ENCODE measurements at places on chromosomes 5 and 9.

DNA sequence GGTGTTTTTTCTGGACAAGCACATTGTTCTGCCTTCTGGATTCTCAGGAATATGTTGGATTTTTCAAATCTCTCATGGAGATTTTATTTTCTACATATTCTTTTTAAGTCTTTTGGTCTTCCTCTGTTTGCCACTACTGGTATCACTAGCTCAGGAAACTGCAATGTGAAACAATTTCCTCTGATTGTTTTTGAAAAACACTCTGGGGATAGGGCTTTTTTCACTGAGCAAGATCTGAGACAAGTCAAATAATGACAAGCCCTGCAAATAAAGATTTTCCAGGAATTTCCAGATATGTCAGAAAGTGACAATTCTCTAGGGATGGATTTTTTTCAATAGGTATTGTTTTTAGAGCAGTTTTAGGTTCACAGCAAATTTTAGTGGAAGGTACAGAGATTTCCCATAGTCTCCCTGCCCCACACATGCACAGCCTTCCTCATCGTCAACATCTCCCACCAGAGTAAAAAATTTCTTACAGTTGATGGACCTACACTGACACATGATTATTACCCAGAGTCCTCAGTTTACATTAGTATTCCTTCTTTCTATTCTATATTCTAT is 86.9 kb upstream of the TMEM161B start:
- no peak for DNase-seq

DNA sequence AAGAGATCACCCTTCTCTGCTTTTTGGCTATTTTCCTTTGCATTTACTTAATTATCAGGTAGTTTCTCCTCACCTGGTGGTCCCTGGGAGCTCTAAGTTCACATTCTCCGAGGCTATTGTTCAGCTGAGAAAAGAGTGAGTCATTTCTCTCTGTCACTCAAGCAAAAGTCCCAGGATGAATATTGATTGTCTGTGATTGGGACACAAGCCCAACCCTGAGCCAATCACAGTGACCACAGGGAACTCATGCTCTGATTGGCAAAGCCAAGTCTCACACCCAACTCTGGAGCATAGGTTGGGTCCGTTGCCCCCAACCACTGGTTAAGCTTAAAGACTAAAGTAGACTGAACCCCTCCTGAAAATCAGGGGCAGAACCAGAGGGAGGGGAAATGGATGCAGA is 27.8 kb upstream of the FAT2 start:
- no peak for DNase-seq

DNA sequence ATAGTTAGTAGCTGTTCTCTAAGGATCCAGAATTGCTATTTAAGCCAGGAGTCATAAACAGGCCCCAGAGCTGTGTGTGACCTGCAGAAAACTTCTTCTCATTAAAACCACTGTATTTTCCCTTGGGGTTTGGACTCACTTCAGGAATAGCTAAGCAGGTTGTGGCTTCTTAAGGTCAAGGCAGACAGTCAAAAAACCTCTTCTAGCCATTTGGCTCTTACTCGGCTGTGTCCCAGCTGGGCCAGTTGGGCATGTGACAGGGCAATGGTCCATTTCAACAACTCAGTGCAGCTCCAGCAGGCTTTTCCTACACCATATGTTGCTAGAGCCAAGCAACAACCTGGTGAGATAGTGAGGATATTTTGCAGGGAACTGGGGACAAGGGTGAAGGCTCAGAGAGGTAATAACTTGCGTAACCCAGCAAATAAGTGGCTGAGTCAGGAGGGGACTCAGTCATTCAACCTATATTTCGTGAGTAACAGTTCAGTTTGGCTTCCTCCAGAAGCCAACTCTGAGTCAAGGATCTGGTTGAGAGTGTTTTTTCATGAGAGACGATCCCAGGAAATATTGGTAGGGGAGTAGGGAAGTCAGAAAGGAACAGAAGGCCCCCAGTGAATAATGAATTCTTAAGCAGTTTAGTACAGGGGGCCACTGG is 115.4 kb upstream of the PPP2R2B start:
- DNase-seq = no peak

- no peak for DNase-seq
Observed at GRCh38 chr5:98964621-98965020, 35.8 kb upstream of the CHD1 start.

GRCh38 chr9:10704720-10705119 is 91.9 kb upstream of the PTPRD start:
- no peak for DNase-seq

GRCh38 chr9:106862821-106863720 is at the start of gene ZNF462:
Gene ZNF462, plus strand, starts transcription at chr9:106863166. Its CDS starts 60,218 bp downstream, at chr9:106923384.
- DNase-seq = no peak

DNA sequence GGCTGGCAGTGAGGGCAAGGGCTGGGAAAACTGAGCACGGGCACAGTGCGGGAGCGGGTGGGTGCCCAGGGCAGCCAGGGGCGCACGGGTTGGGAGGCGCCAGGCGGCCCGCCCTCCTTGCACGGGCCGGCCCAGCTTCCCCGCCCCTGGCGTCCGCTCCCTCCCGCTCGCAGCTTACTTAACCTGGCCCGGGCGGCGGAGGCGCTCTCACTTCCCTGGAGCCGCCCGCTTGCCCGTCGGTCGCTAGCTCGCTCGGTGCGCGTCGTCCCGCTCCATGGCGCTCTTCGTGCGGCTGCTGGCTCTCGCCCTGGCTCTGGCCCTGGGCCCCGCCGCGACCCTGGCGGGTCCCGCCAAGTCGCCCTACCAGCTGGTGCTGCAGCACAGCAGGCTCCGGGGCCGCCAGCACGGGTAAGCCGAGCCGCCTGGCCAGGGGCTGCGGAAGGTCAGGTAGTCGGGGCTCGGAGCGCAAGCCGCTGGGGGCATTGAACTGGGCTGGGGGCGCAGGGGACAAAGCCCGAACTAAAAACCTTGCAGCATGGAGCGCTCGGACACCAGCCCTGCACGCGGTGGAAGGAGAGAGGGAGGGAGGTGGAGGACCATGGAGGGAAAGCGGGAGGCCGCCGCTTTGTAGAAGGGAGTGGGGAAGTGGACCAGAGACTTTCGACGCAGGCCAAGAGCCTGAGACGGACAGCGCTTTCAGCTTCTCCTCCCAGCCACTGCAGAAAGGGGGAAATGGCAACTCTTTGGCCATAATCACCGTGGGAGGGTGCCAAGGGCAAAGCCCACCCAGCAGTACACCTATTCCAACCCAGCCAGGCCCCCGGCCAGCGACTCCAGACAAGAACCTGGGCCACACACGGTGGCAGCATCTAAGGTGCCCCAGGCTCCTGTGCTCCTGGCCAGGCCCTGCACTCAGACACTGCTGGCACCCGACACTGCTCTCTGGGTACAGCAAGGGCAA is at the start of gene TGFBI:
Gene TGFBI, plus strand, starts transcription at position 207 of the 961 bp plus-strand sequence. Its CDS starts 68 bp downstream, at position 275.
- no peak for DNase-seq
